Dorsolateral prefrontal cortex (tissue), 122 donors: ENCODE measurements at places on chromosomes 1 and 21.

- no peak for DNase-seq
These were observed 1.7 kb upstream of the JUN start for GRCh38 chr1:58785442-58786058.

GRCh38 chr1:178324003-178324402, 172.8 kb downstream of the CLEC20A start:
- no peak for DNase-seq

DNA sequence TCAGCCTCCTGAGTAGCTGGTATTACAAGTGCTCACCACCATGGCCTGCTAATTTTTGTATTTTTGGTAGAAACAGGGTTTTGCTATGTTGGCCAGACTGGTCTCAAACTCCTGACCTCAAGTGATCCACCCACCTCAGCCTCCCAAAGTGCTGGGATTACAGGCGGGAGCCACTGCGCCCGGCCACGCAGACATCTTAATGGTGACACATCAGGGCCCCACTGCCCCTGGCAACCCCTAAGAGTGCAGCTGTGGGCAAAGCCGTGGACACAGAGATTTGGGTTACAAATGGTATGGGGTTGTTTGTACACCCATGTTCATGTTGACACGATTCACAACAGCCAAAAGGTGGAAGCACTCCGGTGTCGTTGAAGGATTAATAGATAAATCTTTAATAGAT, 29.8 kb downstream of the IFNGR2 start:
- DNase-seq = no peak

- no peak for DNase-seq
These were observed 418.6 kb downstream of the MRPL39 start for GRCh38 chr21:25188677-25189079.

GRCh38 chr1:151806170-151806569, 951 bp upstream of the LINGO4 start:
- no peak for DNase-seq

- DNase-seq = peak; percentile 53
These were observed 15.5 kb upstream of the SARS1 start for GRCh38 chr1:109198043-109198695.

DNA sequence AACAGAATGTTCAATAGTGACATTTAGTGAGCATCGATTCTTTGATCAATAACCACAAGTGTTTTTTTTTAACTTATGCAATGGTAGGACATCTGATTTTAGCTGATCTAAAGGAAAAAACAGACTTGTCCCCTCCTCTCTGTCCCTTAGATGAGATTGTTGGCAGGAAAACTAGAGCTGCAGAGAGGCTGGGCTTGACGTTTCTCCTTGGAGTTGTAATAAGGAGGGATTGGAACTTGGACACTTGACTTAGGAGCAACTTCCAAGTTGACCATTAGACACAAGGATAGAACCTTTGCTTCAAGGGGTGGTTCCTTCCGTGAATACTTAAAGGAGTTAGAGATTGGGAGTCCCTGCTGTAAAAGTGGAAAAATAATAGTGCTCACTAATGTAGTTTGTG, 49.9 kb downstream of the KAZN start:
- DNase-seq = no peak

DNA sequence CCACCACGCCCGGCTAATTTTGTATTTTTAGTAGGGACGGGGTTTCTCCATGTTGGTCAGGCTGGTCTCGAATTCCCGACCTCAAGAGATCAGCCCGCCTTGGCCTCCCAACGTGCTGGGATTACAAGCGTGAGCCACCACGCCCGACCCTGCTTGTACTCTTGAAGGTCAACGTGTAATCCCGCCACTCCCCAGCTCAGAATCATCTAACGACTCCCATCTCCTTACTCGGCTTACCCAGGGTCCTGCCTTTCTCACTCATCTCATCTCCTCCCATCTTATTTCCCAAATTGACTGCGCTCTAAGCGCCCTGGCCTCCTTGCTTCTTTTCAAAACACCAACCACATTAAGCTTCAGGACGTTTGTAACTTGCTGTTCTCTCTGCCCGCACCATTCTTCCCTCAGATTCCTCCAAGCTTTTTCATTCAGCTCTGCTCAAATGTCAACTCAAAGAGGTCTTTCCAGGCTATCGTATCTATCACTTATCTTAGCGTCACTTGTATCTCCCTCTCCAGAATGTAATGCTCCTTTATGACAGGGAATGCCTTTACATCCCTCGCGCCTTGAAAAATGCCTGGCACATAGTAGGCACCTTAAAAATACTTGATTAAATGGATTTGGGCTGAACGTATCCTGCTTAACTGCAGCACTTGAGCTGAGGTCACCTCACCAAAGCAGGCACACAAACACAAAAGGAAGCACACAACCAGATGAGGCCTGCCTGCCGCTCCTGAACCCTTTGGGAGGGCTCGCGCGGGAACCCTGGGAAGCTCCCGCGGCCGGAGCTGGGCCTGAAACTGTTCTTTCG, 1.4 kb upstream of the USP1 start:
- no peak for DNase-seq

DNA sequence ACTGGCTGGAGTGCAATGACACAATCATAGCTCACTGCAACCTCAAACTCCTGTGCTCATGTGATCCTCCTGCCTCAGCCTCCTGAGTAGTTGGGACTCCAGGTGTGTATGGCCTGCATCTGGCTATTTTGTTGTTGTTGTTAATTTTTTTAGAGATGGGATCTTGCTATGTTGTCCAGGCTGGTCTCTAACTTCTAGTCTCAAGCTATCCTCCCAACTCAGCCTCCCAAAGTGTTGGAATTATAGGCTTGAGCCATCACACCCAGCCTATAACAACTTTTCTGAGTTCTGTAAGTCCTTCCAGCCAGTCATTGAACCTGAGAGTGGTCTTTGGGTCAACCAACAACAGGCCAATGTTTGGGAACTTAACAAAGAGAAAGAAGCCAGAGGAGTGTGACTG, 11.2 kb upstream of the PGBD2 start:
- DNase-seq = no peak

DNA sequence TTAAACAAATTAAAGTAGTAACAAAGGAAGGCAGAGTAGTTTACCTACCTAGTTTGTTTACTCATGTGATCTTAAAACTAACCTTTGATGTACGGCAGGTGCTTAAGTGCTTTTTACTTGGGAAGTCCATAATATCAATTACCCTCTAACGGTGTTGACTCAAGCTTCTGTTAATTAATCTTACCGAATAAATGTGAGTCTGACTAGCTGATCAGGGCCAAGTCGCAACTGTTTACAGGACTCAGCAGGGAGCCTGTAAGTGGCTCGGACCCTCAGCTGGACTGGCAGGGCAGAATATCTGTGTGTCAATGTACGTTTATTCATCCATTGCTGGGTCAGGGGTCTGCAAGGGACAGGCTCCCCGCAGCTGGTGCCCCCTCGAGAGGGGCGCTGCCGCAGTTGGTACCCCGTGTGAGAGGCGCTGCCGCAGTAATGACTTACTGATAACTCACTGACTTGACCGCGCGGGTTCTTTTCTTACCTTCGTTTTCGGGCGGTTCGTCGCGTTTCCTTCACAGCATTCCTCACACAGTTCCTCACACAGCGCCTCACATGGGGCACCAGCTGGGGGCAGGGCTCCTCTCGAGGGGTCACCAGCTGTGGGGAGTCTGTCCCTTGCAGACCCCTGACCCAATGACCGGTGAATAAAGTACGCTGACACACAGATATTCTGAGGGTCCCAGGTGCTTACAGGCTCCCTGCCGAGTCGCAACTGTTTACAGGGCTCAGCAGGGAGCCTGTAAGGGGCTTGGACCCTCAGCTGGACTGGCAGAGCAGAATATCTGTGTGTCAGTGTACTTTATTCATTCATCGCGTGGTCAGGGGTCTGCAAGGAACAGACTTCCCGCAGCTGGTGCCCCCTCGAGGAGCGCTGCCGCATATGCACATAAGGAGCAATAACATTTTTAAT, 3.0 kb downstream of the FMO1 start:
- DNase-seq = no peak

- DNase-seq = no peak
These were observed 13.3 kb downstream of the APCS start for GRCh38 chr1:159600894-159601293.

DNA sequence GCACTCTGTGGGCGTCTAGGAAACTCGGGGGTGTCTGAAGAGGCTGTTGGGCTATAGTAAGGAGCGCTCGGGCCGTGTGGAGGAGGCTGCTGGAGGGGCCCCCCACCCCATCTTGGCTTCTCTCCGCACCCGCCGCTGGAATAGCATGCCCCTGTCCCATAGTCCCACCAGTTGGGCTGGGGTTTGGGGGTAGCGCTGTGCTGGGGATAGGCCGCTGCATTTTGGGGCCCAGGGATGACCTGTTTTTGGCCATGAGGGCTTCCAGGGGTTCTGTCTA, 511 bp downstream of the EFNA3 start:
- no peak for DNase-seq

DNA sequence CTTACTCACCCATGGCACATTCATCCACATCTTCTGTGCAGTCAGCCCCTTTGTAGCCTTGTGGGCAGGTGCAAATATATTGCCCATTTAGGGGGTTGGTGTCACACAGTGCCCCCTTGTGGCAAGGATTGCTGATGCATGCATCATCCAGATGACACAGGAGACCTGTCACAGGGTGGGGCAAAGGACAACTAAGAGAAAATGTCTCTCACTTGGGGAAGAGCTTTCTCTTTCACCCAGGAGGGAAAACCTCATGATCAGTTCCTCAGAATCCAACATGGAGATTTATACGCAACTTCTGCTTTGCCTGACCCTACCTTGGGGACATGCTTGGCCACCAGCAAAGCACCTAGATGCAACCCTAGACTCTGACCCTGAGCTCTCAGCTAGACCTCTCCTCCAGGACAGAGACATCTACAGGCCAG, 71.8 kb upstream of the ADAM30 start:
- DNase-seq = no peak

- no peak for DNase-seq
These were observed 26.8 kb downstream of the KIF1B start for GRCh38 chr1:10237157-10237539.

DNA sequence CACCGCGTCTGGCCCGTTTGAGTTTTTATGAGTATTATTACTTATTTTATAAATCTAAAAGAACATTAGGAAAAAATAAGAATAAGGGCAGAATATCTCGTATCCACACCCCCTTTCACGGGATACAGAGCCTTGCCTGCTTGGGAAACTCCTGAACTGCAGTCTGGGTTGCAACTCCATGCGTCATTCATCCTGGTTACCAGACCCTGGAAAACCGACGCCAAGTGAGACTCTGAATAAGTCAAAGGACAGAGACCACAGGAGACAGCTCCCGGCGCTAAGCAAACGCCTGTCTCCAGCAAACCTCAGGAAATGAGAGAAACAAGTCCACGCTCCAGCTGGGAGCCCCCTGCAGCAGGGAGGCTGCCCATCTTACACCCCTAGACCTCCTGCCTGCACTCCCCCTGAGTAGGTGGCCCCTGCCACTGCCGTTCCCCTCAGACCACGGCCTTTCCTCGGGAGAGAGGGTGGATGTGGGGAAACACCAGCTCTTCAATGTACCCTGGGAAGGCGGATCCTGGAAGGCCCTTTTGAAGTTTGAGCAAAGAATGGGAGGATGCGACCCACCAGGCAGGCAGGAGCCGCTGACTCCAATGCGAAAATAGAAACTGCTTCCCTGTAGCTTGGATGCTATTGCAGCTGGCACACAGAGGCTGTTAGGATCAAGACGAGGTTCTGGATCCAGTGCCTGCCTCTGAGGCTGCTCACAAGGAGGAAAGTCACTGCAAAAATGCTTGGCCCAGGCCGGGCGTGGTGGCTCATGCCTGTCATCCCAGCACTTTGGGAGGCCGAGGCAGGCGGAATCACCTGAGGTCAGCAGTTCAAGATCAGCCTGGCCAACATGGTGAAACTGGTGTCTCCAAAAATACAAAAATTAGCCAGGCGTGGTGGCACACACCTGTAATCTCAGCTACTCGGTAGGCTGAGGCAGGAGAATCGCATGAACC, 37.7 kb upstream of the GPR157 start:
- no peak for DNase-seq

DNA sequence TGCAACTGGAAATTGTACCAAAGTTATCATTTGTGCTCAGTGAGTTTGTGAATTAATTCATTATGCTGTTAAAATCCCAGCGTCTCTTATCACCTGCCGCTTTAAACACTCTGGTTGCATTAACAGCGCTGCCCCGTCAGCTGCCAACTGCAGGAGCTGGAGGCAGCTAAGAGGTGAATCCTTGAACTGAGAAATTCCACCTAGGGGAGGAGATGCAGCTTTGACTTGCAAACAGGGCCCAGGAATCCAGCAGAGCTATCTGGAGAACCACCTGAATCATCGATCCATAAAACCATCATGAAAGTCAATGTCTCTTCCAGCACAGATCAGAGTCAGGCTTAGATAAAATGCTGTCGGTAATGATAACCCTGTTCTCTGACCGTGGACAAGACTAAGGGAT, 140.7 kb upstream of the PTBP2 start:
- DNase-seq = no peak

- DNase-seq = no peak
These were observed 59.2 kb downstream of the SAMSN1 start for GRCh38 chr21:14486869-14487268.

DNA sequence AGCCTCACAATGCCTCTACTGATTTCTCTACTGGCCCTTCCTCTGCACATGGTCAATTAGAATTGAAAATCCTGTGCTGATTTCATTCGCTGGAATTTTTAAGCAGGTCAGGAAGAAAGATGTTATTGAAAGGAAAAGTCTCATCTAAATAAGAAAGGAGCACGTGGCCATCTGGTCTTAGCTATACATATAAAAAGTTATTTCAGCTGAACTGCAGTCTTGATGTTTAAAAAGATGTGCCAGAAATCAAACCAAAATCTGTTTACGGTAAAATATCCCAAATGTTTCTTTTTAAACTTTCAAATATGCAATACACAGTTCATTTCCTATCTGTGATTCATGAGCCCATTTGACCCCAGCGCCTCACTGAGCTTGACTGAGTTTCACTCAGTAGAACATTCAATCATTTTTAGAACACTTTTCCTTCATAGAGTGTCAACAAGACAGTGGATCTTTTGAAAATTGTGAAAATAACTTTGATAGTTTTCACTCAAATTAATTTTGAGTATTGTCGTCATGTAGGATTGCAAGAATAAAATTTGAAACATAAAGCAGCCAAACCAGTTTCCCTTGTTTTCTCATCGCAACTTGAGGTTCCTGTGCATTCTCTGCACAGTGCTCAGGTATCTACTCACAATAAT, 293.6 kb downstream of the PTPRC start:
- peak; percentile 45 for DNase-seq

DNA sequence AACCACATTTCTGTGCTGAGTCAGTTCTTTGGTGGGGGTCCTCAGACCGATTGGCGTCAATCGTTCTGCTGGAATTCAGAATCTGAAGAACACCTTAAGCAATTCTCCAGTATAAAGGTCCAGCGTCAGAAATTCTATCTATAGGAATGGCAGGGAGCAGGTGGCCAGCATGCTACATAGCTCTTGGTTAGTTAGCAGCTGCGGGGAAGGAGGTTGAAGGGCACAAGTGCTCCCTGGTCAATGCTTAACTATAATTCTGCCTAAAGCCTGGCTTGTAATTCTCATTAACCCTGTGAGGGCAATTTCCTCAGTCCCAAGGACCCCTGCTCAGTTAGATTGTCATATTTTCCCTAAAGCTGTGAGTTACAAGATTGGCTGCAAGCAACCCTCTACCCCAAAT, 54.3 kb upstream of the GALNT2 start:
- DNase-seq = no peak

GRCh38 chr1:1479547-1480487, 8.3 kb downstream of the ATAD3B start:
- DNase-seq = no peak
